Stimulated activated CD4-positive, alpha-beta T cell treated with anti-CD3 and anti-CD28 coated beads, Interleukin-4, amount 100 ng/mL, for 4 hours (primary cell): ENCODE measurements at places on chromosomes 6 and 20.

- DNase-seq, result no peak
Observed at GRCh38 chr6:126880964-126881363, 237.5 kb upstream of the RSPO3 start.

DNA sequence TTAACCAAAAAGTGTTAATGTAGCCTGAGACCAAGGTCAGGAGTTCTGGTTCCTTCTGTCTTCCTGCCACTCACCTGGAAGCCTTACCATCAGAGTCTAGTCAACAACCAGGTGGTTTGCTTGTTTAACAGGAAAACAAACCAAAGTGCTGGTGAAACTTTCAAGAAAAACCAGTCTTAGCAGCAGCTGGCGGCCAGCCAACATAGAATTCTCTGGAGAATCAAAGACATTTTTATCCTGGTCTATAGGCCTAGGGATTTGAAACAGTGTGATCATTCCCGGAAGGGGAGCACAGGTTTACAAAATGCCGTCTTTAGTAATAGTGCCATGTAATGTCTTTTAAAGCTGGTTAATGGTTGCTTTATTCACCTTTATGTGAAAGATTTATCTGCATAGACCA, 146.6 kb upstream of the AKIRIN2 start:
- no peak for DNase-seq

DNA sequence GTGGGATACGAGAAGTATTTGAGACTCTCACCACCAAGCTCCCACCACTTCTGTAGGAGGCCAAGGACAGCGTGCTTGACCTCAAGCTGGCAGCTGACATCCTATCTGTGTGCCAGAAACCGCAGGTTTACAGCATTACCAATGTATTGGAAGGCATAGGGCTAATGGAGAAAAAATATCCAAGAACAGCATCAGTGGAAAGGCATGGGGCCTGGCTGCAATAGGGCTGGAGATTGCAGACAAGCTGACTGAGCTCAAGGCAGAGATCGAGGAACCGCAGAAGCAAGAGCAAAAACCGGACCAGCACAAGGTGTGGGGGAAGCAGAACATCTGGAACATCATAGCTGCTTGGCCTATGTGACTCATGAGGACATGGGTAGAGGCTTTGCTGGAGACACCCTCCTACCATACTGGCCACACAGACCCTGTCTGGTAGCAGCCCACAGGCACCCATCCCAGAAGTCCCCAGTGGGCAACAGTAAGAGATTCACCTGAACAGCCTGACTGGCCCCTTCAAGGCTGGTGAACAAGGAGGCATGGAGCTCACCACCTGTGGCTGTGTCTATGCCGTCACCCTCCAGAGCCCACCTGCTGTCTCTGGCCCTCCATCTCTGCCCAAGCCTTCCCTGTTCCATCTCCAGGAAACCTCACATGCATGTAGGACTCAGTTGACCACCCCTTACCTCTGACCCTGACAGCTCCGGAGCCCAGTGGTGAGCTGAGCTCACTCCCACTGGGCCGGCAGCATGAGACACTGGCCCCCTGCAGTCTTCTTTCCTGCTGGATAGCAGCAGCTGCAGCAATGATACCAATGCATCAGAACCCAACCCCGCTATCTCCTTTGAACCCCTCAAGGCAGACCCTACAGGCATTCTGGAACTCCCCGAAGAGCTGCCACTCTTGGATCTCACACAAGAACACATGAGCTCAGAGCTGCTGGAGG, 171.1 kb downstream of the KIF6 start:
- DNase-seq, result no peak

DNA sequence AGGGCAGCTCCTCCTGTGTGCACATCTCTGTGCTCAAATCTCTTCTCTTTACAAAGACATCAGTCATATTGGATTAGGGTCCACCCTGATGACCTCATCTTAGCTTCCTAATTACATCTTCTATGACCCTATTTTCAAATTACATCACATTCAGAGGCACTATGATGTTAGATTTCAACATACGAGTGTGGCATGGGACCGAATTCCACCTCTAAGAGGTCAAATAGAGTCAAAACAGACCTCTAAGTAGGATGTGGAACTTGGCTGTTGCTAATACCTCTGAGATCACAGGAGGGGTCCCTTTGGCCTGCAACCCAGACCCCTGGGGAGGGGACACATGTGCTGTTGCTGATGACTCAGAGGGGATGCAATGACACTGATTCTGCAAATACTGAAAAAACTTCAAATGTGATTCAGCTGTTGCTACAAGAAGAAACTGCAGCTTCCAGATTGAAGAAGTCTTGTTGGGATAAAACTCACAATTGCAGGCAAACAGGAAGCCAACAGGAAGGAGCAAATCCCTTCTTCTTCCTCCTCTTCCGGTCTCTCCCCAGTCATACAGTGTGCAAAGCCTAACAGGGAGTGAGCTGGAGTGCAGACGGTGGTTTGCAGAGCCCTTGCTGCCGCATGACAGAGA, 216.2 kb downstream of the MYLK4 start:
- DNase-seq, result no peak

DNA sequence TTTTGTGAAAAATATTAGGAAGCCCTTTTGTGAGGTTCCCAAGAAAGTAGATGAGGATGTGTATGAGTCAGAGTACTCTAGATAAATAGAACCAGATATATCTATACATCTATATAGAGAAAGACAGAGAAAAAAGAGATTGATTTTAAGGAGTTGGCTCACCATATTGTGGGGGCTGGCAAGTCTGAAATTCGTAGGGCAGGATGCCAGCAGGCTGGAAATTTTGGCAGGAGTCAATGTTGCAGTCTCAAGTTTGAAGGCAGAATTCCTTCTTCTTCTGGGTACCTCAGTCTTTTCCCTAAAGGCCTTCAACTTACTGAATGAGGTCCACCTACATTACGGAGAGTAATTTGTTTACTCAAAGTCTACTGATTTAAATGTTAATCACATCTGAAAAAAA, 65.3 kb upstream of the SAMD3 start:
- DNase-seq, result no peak

GRCh38 chr6:22550971-22551670, 18.2 kb upstream of the HDGFL1 start:
- no peak for DNase-seq

DNA sequence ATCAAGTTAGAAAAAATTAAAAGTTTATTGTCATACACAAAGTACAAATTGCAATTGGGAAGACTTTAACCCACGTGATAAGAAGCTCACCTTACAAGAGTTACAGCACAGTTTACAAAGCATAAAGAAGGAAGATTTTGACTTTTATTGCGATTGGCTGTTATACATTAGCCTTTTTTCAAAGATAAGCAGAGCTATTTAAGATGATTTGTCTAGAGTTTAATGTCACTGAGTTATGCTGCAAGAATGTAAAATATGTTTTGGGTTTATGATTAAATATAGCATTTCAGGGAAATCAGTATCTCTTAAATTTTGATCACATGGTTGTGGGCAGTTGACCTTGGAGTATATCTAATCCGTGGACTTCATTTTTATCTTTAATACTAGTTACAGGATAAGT, 664.2 kb upstream of the PTCHD4 start:
- DNase-seq, result no peak

DNA sequence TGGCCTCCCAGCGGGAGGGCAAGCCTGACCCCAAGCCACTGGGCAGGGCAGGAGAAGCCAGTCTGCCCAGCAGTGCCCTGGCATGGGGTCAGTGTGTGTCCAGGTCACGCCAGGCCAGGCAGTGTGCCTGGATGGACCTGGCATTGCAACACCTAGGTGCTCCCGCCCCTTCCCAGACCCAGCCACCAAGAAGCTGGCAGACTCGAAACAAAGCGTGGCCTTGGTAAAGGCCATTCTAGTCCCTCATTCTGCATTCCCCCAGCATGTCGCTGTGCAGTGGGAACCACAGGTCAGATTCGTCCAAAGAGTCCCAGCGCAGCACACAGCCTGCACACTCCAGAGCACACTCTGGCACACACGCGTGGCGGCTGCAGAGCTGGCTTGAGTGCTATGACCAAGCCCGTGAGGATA, 19.3 kb upstream of the APMAP start:
- DNase-seq, result no peak
